Amniotic stem cell (primary cell): ENCODE measurements at places on chromosomes 6 and 20.

- no peak for DNase-seq
Observed at GRCh38 chr6:163826629-163827028, 412.1 kb downstream of the QKI start.

- no peak for DNase-seq
Observed at GRCh38 chr20:11234608-11235007, 560.8 kb upstream of the JAG1 start.

- no peak for DNase-seq
Observed at GRCh38 chr6:106281661-106282060, 43.9 kb downstream of the ATG5 start.

- no peak for DNase-seq
Observed at GRCh38 chr6:107656401-107656800, 166.5 kb downstream of the SOBP start.

DNA sequence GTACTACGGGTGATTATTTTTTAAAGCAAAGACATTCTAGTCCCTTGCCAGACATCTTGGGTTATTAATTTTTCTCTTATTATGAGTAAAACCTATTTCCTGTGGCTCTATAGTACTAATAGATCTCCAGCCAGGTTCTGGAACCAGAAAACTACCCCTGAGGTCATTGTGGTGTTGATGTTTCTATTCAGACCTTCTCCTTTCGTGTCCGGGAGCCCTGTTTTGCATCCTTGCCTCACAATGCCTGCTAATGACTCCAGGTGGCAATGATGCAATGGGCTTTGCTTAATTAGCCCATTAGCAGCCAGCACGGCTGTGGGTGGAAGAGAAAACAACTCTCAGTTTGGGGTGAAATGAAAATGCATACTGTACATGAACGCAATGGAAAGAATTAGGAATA lies 62.9 kb upstream of the ARG1 start:
- DNase-seq: no peak

GRCh38 chr20:11894062-11894461 lies 23.6 kb upstream of the BTBD3 start:
- no peak for DNase-seq

GRCh38 chr6:107819964-107820337 lies 4.2 kb downstream of the SCML4 start:
- no peak for DNase-seq

DNA sequence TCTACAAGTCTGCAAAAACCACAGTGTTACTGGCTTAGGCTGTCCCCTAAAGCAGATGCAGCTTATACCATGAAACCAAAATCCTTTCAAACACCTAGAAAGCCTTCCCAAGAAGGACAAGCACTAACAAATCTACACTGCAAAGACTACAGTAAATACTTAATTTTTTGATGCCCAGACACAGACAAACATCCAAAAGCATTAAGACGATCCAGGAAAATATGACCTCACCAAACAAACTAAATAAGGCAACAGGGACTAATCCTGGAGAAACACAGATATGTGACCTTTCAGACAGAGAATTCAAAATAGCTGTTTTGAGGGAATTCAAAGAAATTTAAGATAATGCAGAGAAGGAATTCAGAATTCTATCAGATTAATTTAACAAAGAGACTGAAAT lies 423.5 kb downstream of the COL12A1 start:
- no peak for DNase-seq

DNA sequence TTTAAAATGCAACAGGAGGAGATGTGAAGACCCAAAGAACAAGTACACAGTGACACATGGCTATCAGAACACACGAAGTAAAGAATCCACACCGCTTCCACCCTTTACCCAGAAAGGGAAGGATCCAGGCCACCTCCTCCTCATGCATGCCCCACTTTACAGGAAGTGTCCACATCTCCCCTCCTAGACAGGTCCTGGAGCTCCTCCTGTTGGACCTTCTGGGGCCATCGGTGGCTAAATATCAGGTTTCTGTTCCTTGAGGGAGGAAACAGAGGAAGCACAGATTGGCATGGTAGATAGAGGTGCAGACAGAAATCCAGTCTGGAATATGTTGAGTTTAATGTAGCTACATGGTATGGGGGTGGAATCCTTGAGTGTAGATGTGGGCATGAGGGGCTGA lies 10.9 kb downstream of the NINL start:
- no peak for DNase-seq

DNA sequence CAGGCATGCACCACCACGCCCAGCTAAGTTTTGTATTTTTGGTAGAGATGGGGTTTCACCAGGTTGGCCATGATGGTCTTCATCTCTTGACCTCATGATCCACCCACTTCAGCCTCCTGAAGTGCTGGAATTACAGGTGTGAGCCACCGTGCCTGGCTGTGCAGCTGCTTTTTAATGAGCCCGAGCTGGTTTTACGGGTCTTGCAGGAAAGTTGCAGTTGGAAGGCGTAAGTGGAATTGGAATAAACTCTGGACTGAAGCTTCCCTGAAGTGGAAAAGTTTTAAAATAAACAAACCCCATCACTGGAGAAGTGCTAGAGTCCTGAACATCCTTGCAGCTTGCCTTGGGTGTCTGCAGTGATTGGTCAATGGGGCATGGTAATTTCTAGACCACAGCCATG lies 40.4 kb downstream of the KIF25 start:
- DNase-seq: no peak

DNA sequence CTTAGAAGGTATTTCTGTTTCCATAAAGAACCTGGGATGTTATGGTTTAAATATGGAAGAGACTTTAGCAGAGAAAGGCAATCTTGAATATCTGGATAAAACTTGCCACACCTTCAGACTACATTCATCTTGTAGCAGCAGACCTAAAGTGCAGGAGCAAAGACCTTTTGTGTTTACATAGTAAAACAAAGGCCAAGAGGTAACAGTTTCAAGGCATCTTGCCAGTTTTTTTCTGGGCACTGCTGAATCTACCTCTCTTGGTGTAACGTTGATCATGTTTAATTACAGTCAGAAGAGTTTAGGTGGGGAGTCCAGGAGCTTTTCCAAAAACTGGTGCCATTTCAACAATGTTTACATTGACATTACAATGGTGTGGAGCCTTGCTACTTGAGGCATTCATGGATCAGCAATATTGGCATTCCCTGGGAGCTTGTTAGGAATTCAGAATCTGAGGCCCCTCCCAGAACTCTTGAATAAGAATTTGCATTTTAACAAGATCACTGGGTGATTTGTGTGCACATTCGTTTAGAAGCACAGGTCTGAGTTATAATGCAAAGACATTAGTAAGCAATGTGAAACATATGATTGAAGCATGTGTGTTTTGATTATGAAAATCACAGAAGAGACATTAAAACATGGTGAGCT lies 94.5 kb downstream of the F13A1 start:
- DNase-seq: no peak

- no peak for DNase-seq
Observed at GRCh38 chr20:57523782-57524181, 1.2 kb downstream of the CTCFL start.
